Endodermal cell (in vitro differentiated cells): ENCODE measurements at places on chromosomes 11 and 22.

DNA sequence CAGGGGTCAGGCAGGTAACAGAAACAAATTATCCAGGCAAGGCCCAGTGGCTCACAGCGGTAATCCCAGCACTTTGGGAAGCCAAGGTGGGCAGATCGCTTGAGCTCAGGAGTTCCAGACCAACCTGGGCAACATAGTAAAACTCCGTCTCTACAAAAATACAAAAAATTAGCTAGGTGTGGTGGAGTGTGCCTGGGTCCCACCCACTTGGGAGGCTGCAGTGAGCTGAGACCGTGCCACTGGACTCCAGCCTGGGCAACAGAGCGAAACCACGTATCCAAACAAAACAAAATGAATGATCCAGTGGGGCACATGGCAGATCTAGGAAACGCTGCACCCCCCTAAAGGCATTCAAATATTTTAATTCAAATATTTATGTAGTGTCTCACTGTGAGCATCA is 9.9 kb downstream of the NUMA1 start:
- DNase-seq = no peak

GRCh38 chr22:41092847-41093411 is 537 bp downstream of the EP300 start:
- DNase-seq = peak; percentile 65

DNA sequence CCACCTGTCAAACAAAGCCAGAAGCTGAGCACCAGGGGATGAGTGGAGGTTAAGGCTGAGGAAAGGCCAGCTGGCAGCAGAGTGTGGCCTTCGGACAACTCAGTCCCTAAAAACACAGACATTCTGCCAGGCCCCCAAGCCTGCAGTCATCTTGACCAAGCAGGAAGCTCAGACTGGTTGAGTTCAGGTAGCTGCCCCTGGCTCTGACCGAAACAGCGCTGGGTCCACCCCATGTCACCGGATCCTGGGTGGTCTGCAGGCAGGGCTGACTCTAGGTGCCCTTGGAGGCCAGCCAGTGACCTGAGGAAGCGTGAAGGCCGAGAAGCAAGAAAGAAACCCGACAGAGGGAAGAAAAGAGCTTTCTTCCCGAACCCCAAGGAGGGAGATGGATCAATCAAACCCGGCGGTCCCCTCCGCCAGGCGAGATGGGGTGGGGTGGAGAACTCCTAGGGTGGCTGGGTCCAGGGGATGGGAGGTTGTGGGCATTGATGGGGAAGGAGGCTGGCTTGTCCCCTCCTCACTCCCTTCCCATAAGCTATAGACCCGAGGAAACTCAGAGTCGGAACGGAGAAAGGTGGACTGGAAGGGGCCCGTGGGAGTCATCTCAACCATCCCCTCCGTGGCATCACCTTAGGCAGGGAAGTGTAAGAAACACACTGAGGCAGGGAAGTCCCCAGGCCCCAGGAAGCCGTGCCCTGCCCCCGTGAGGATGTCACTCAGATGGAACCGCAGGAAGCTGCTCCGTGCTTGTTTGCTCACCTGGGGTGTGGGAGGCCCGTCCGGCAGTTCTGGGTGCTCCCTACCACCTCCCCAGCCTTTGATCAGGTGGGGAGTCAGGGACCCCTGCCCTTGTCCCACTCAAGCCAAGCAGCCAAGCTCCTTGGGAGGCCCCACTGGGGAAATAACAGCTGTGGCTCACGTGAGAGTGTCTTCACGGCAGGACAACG is 11.7 kb downstream of the CXCR5 start:
- DNase-seq = peak; percentile 71

DNA sequence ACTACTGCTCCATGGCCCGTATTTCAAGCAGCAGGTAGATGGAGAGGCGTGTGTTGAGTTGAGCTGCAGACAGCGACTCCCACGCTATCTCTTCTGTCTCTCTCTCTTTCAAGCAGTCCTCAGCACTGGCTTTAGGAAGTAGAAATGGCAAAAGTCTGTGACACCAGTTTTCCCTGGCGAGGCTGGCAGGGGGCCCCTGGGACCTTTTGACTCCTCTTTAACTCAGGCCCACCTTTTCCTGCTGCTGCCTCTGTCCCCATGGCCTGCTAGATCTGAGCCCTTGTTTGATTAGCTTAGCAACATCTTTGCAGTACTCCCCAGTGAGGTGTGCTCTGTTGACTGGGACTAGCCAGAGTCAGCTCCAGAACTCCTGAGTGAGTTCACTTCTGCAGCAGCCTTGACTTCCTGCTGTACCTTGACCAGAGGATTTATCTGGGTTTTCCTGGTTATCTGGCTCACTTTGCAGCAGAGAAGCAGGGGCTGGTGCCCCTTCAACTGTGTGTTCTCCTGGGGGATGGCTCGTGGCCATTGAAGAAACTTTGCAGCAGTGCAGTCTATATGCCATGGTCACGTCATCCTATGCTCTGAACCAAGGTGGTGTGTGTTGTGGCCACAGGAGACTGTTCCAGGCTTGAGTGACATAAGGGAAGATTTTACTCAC is 183.9 kb downstream of the DBX1 start:
- no peak for DNase-seq

DNA sequence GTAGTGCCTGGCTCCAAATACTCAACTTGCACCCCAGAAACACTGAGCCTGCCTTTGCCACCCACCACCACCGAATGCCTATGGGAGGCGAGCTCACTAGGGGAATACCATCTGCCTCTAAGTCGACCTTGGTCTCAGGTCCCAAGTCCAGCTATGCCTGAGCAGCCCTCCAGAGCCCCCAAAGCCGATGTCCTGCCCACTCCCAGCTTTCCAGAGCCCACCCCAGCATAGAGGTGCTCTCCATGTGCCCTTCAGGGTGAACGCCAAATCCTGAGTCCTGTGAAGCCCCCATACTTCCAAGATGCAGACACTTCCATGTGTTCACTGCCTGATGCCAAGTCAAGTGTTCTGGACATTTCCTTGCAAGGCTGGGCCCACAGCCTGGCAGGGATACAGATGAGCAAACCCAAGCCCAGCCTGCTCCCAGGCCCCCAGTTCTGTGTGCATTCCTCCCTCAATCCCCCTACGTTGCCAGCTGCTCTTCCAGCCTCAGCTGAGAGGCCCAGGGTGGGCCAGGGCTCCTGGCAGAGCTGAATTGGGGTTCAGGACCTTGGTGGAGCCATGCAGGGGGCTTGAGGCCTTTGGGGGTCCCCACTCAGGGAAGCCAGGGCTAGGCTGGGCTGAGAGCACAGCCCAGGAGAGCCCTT is 2.6 kb upstream of the KMT5B start:
- DNase-seq = no peak

GRCh38 chr11:128837627-128838026 is 29.5 kb downstream of the KCNJ1 start:
- no peak for DNase-seq

GRCh38 chr22:39471381-39472141 is 14.7 kb downstream of the MGAT3 start:
- DNase-seq = no peak

- DNase-seq = peak; percentile 80
Observed at GRCh38 chr11:120564573-120565311, 53.2 kb downstream of the GRIK4 start.

DNA sequence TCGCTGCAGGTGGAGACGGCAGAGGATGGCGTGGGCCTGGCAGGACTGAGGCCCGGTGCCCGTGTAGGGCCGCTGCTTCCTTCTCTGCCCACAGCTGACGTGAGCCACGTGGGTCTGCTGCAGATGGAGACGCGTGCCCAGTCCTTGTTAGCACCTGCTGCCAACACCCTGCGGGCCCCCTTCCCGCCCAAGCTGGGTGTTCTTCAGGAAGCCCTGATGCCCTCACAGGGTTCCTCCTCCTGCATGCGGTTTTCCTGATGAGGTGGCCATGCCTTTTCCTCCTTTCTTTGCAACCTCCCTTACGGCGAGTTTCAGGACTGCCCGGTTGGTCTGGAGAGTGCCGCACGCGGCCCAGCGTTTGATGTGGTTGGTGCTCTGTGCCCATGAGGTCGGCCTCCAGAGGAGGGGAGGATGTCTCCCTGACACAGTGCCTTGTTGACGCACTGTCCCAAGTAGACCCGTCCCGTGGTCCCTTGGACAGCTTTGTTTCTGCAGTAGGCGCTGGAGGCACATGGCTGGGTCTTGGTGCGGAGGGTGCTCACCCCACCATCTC is 44.7 kb downstream of the AP2A2 start:
- no peak for DNase-seq

- no peak for DNase-seq
Observed at GRCh38 chr11:86489442-86489841, 114.8 kb downstream of the CCDC81 start.

DNA sequence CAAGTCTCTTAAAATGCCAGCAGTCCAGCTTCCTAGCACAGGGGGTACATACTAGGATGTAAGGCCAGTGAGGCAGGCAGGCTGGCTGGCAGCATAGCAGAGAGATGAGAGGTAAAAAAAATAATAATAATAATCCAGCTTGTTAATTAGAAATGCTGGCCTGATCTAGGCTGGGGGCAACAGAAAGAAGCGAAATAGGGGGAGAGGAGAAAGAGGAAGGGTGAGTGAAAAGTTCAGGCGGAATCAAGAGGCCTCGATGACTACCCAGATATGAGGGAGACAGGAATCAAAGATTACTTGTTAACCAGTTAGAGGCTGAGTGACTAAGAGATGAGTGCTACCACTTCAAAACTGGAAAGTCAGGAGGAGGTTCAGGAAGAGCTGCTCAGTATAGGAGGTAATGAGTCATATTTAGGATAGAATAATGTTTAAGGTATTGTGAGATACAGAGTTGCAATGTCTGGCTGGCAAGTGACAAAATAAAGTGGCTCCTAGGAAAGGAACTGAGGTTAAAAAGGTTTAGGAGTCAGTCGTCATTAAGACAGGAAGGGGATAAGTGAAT is 2.8 kb downstream of the ALKBH8 start:
- no peak for DNase-seq

DNA sequence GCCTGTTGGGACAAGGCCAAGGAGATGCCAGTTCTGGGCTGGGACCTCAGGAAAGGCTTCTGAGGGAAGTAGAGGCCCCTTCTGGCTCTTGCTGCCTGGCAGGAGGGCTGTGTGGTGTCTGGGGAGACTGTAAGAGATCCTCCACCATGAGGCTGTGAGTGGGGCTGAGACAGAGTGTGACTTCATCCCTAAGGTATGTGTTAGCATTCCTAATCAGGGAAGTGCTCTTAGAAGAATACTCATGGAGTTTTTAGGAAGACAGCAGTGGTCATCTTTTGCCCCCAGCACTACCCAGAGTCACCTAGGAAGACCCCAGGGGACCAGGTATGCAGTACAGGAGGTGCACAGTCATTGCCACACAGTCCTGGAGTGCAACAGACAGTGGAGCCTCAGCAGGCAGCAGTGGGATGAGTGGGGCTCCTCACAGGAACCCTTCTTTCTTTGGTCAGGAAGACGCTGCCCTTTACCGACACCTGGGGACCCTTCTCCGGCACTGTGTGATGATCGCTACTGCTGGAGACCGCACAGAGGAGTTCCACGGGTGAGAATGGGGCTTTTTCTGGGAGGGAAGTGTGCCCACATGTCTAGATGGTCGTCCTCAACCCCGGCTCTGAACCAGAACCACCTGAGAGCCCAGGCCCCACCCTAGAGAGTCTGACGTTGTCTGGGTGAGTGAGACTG is 2.8 kb downstream of the RIC8A start:
- DNase-seq = no peak

DNA sequence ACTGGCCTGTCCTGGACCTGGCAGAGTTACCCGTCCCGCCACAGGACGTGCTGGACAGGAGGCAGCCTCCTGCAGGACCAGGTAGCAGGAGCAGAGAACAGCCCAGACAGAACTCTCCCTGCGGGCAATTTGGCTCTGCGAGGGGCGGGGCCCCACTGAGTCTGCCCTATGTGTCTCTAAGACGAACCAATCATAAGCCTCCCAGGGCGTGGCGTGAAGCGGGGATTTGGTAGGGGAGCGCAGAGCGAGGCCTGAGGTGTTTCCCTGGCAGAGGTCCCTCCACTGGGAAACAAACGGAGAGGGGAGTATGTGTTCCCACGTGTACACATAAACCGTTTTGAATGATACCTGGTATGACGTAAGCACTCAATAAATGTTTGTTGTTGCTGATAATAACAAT is 7.4 kb downstream of the CD82 start:
- peak; percentile 77 for DNase-seq

- peak; percentile 76 for DNase-seq
Observed at GRCh38 chr11:34302046-34302921, 55.5 kb downstream of the ABTB2 start.

DNA sequence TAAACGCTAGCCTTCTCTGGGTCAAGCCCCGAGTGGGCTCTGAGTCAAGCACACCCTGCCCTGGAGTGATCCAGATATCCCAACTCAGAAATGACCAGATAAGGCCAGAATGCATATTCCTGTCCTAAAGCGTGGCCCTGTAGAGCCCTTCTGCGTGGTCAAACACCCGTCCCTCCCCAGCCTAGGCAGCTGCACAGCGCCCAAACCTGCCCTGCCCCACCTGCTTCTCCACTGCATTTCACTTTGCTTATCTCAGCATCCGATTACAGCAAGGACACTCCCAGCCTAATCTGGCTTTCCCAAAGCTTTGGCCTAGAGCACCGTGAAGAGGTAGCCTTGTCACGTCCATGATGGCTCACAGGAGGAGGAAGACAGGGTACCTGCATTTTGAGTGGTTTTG is 11.9 kb upstream of the TMPRSS4 start:
- DNase-seq = no peak

DNA sequence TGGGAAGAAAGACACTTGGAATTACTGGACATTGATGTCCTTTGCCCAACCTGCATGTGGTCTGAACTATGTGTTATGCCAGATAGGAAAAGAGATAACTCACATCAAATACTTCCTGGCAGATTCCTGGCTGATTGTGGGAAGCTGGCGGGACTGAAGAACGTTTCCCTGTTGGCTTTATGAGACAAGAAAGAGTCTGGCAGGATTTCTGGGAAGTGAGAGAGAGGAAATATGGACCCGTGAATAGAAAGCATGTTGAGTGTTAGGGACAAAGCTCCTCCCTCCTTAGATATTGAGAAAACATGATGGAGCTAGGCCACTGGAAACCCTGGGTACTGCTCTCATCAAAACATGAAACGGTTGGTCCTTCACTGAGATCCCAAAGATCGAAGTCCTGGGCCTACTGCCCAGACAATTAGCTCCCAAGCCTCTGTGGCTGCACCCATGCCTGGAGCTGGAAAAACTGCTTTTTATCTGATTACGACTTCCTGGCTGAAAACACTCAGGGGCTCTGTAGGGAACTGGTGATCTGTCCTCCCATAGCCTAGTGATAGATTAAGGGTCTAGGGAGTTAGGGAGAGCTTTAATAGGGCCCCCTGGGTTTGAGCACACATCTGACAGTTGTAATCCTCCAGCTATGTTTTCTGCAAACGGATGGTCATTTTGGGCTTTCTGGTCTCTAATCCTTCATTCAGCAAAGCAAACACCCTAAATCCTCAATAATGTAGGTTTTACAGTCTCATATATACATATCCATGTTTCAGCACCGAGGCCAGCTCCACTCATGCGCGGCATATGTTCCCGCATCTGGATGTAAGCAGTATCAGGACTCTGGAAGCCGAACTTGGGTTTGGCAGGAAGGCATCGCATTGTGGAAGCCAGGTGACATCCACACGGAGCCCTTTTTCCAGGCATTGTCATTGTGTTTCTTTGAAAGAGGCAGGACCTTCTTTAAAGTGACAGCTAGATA is 6.1 kb upstream of the B3GAT1 start:
- no peak for DNase-seq

GRCh38 chr22:22092974-22093373 is 110.4 kb upstream of the TOP3B start:
- no peak for DNase-seq
